HS-27A (cell line): ENCODE measurements at places on chromosomes 4 and X.

- no peak for DNase-seq
Measured at GRCh38 chr4:186015212-186015817, 53.6 kb upstream of the TLR3 start.

DNA sequence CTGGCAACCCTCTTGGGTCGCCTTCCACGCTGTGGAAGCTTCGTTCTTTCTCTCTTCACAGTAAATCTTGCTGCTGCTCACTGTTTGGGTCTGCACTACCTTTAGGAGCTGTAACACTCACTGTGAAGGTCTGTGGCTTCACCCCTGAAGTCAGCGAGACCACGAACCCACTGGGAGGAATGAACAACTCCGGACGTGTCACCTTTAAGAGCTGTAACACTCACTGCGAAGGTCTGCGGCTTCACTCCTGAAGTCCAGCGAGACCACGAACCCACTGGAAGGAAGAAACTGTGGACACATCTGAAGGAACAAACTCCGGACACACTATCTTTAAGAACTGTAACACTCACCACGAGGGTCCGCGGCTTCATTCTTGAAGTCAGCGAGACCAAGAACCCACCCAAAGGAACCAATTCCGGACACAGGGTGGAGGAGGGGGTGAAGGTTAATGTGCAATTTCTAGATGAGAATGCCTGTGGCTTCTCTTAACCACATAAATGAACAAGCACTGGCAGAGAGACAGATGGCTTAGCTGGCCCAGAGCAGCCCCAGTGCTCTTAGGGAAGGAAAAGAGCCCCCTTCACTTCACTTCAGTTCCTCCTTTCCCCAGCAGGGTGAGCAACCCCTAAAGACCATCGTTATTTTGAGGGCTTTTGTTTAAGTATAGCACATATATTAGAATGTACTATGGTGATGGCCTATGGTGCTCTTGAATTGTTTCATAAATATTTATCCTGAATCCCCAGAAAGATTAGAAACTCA, 73.0 kb downstream of the LUZP4 start:
- DNase-seq: no peak

- no peak for DNase-seq
Measured at GRCh38 chrX:153857348-153857903, 27.1 kb upstream of the PDZD4 start.

DNA sequence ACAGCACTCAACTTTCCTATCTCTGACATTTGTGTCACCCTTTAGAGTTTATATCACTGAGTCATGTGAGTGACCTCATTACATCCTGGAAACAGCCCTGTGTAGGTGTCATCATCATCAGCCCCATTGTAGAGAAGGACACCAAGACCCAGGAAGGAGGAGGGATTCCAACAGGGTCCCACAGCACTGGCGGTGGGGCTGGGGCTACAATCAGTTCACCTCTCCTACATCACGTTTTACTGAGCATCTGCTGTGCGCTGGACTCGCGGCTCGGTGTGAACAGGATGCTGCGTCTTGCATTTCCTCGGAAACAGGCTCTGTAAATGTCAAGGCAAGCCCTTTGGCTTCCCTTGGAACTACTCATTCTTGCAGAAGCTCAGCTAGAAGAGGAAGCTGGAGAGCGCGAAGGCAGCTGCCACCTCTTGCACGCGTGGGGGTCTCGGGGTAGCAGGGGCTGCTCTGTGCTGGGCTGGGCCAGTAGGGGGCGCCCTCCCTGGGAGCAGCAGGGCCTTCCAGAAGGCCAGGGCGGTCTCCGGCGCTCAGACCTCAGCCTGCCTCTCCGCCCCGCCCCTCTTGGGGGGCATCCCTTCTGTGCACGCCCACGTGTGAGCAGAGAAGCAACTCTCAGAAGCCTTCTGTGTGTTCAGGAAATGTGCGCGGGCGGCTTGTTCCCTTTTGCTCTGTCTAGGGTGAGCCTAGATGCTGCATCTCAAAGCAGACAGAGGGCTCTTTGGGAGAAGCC, 29.0 kb downstream of the REELD1 start:
- no peak for DNase-seq

DNA sequence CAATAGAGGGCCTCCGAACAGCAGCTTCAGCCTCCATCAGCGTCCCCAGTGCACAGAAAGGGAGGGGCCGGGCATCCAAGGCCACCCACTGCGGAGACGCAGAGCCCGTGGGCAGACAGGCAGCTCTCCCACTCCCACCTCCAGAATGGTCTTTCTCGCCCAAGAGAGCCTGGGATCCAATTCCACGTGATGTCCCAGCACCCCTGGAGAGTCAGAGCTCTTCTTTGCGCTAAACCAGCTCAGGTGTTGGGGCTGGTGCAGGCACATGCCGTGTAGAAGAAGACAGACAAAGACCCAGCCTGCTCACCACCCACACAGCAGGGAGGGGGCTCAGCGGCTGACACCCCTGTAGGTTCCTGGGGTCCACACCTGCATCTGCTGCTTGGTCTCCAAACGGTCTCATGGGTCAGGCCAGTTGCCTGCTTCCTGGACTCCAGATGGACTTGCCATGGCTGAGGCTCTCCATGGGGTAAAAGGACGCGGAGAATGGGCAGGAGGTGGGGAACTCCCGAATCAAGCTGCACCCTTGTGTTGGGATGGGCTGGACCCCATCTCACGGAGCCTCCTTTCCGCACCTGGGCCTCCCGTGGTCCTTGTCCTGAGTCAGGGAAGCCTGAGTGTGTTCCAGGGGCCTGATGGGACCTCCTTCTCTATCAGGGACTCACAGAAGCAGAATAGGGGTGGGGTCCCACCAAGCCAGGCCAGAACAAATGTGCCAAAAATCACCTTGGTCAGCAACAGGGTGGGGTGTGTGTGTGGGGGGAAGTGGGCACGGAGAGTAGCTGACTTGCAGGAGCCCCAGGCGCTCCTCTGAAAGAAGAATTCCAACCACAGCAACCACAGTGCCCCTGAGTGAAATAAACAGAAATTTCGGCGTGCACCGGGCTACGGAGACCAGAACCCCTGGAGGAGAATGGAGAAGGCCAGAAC, 11.6 kb upstream of the ASMTL start:
- DNase-seq: no peak

DNA sequence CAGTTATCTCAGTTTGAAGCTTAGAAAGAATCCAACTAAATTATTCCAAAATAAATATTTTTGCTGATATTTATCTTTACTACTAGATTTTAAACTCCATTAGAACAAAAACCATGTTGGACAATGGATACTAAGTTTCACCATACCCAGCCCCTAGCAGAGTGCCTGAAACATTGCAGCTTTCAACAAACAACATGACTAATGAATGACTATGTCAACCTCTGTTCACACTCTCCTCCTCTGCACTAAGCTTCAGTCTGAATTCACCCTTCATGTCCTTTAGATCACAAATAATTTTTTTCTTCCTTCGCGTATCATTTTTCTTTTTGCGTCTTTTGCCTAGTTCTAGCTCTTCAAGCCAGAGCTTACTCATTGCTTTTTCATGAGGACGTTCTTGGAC, 315.2 kb downstream of the PCDH10 start:
- DNase-seq: no peak

DNA sequence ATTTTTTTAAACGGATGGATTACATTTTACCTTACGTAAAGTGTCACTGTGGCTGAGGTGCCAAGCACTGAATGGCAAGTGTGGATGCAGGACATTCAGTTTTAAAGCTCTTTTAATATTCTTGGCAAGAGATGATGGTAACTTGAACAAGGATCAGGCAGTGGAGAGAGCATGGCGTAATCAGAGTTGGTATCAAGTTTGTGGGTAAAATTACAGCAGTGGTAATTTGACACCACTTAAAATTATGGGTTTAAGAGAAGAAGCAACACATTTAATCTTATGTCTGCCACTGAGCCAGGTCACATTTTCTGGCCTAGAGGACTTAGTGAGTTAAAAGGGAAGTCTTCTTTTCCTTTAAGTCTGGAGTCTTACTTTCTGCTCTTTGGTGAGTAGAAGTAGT, 100.5 kb downstream of the NAA11 start:
- DNase-seq: no peak

DNA sequence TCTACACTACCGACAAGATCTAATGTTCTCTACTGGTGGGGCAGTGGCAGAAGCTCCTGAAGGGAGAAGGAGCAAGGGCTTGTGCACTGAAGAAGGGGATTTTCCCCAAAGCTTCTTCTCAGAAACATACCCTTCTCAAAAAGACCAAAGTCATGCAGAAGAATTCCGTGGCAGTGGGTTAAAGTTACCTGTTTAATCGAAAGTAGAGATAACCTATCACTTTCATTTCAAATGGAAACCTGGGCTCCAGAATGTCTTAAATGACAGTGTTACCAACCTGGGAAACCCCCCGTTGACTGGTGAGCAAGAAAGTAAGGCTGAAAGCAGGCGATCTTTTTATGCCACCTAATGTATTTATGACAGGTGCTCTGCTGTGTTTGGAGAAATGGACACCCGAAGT, 92.5 kb upstream of the TEX13D start:
- no peak for DNase-seq

DNA sequence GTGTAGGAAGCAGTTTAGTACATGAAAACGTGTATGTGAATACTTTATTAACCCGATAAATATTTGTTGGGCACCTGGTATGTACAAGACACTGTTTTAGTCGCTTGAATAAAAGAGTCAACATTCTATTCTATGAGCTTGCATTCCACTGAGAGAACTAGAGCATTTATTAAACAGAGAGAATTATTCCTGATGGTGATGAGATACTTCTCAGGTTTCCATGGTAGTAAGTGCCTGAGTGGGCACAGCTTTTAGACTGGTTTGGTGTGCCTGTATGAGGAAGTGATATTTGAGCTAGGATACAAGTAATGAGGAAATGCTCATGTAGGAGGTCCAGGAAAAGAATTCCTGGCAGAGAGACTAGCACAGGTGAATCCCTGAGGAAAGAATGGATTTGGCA, 94.2 kb downstream of the ATP10D start:
- no peak for DNase-seq

GRCh38 chr4:114654592-114654991, 56.0 kb downstream of the UGT8 start:
- DNase-seq: no peak

GRCh38 chr4:144718958-144719512, 73.1 kb downstream of the HHIP start:
- no peak for DNase-seq

GRCh38 chr4:19319607-19320006, 932.1 kb upstream of the SLIT2 start:
- DNase-seq: no peak

DNA sequence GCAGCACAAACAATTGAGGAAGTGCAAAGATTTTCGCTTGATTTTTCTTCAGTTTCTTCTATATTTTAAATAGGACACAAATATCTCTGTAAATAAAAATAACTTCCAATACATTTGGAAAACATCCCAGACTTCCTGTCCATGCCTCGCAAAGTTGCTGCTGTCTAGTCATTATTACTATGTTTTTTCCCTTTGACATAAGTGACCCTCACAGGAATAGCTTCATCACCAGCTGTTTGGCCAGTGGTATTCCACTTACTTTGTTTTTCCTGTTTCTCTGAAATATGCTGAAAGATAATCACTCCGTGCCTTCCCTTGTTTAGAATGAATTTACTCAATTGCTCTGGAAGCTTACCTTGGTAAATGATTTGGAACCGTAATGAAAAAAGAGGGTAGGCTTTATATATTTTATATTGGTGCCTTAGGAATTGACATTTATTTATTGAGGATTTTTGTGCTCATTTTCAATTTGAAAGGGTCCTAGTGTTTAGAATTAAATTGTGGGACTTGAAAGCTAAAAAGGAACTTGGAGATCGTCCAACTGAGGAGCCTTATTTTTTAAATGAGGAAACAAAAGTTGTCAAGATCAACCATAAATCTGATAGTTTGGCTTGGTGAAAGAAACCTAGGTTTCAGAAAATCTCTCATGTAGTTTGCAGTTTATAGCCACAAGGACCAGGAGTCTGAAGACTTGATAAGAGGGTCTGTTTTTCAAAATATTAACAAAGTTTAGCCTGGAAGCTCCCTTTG, 65.6 kb downstream of the CDKL5 start:
- DNase-seq: no peak

DNA sequence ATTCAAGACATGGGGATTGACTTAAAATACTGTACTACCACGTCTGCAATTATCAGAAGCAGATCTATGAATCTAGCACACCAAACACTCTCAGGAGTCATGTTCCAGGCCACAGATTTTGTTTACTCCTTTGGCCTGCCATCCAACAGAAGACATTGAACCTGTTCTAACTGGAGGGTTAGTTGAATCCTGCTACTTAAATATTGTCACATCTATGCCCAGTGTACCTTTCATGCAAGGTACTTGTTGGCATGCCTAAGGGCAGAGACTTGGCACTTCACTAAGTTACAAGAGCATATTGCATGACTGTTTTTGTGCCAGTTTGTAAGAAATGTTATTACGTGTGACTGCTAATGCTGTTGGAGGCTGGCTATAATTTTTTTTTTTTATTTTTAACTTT, 126.9 kb upstream of the BCOR start:
- no peak for DNase-seq

- no peak for DNase-seq
Measured at GRCh38 chr4:85606505-85606904, 131.6 kb downstream of the ARHGAP24 start.

DNA sequence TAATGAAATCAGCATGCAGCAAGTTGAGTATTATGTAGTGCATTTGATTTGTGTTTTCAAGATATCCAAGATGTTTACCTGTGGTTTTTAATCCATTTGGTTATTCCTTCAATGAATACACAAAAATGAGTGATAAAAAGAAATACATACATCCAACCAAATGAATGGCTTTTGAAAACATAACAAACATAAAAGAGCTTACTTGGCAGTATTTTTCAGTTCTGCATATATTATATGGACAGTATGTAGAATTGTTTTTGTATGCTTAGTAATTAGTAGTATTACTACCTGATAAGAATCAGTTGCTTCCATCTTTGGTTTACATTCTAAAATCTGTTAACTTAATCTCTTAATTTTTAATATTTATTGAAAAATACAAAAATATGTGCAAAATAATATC, 908.9 kb upstream of the AGA start:
- DNase-seq: no peak

GRCh38 chr4:98939892-98940298, 11.0 kb upstream of the EIF4E start:
- DNase-seq: no peak

GRCh38 chrX:149962859-149963757, 24.8 kb upstream of the EOLA2 start:
- peak; percentile 64 for DNase-seq

DNA sequence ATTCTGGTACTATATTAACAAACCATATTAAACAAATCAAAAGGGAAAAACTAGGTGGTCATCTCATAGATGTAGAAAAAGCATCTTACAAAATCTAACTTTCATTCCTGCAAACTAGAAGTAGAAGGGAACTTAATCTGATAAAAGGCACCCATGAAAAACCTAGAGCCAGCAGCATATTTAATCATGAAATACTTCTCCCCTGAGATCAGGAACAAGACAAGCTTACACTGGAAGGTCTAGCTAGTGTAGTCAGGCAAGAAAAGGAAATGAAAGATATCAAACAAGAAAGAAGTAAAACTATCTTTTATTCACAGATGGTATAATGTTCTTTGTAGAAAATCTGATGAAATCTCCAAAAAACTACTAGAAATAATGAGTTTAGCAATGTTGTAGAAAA, 41.2 kb downstream of the ATP10D start:
- no peak for DNase-seq

- DNase-seq: no peak
Measured at GRCh38 chrX:85012098-85012497, 8.4 kb downstream of the APOOL start.
